Activated CD8-positive, alpha-beta memory T cell treated with anti-CD3 and anti-CD28 coated beads, Interleukin-2, amount 50 U/mL, for 48 hours (primary cell): ENCODE measurements at places on chromosomes 1 and 21.

DNA sequence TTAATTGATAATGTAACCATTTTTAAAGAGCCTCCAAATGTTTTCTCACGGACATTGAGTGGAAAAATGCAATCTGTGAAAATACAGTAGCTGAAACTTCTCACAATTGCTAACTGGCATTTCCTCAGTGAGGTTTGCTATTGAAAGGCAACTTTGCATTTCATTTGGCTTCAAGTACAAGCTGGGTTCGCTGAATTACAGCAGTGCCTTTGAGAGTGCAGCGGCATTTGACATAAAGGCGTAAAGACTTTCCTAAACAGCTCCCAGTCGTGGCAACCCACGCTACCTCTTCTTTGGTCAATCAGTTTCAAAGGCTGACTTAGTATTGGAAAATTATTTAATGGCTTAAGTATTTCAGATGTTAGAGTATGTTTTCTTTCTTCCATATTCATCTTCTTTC, 39.3 kb upstream of the ZBTB18 start:
- no peak for DNase-seq

DNA sequence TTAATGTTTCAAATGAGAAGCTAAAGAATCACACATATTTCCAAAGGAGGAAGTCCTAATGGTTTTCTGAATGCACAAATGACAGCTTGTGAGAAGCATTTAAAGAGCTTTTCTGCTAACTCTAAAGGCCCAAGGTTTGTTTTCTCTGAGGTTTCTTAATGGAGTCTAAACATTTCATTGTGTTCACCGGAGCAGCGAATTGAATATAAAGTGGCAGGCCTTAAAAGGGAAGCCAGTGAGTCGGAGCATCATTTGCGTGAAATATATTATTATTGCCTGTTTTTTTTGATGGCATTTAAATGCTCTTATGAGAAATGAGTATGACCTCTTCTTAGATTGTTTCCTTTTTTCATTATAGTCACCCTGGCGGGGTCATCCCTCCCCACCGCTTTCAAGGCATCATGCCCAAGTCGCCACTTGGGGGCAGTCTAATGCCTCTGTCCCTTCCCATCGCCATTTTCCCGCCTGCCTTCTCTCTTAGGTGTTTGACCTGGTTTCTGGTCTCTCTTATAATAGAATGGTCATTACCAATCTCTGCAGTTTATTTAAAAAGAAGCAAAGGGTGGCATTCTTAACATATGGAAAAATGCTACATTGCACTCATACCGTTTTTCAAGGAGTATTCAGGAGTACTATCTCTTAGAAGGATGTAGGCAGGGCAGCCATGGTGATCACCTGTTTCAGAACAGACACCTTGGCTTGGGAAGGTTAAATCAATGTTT, 25.3 kb upstream of the OVAAL start:
- peak; percentile 85 for DNase-seq

- DNase-seq: no peak
Observed at GRCh38 chr1:228849011-228849541, 113.8 kb downstream of the RHOU start.

DNA sequence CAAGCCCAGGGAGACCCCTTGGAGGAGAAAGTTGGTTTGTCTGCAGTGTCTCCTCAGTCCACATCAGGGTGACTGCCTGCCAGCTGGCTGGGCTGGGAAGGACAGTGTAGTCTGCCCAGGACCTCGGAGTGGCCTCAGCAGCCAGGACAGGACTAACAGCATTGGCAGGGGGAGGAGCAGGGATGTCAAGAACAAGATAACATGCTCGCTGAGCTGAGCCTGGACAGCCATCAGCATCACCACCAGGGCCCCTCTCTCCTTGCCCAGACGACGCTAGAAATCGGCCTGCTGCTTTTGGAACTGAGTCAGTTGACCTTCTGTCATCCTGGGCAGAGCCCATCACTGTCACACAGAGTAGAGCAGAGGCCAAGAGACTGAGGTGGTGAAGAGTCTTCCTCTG, 83.6 kb upstream of the CNTN2 start:
- no peak for DNase-seq

- no peak for DNase-seq
Observed at GRCh38 chr21:20030390-20030789, 967.8 kb upstream of the NCAM2 start.
